M059J (cell line): ENCODE measurements at places on chromosomes 2 and 18. TPM values are rescaled to one million over a fixed set of nuclear protein-coding genes. Genes with fewer than 3 reads are reported as not detected.

GRCh38 chr2:54632733-54633692 is 90.4 kb upstream of the EML6 start:
- peak; percentile 69 for DNase-seq

- no peak for DNase-seq
Measured at GRCh38 chr2:197782126-197782525, 3.0 kb downstream of the BOLL start.

- DNase-seq = peak; percentile 68
Measured at GRCh38 chr18:68176901-68177300, 538.0 kb downstream of the TMX3 start.

DNA sequence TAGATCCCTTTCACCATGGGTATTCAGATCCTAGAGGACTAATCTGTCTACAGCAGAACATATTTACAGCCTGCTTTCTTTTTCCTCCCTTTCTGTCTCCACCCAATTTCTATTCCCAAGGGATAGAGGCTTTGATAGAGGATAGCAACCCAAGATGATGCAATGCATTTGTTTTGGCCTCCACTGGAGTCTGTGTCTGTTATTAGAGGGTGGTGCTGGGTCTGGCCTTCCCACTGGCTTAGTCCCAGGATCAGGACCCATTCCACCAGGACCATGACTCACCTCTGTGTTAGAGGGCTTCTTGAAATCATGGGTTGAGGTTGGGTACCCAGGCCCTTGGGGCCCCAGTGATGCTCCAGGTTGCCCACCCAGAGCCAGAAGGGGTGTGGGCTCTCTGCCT is 239.7 kb upstream of the TNP1 start:
- peak; percentile 35 for DNase-seq

GRCh38 chr18:57497372-57498294 is 62.5 kb downstream of the ONECUT2 start:
- peak; percentile 65 for DNase-seq

GRCh38 chr2:222866358-222866960 is 5.6 kb downstream of the ACSL3 start:
- DNase-seq = no peak

DNA sequence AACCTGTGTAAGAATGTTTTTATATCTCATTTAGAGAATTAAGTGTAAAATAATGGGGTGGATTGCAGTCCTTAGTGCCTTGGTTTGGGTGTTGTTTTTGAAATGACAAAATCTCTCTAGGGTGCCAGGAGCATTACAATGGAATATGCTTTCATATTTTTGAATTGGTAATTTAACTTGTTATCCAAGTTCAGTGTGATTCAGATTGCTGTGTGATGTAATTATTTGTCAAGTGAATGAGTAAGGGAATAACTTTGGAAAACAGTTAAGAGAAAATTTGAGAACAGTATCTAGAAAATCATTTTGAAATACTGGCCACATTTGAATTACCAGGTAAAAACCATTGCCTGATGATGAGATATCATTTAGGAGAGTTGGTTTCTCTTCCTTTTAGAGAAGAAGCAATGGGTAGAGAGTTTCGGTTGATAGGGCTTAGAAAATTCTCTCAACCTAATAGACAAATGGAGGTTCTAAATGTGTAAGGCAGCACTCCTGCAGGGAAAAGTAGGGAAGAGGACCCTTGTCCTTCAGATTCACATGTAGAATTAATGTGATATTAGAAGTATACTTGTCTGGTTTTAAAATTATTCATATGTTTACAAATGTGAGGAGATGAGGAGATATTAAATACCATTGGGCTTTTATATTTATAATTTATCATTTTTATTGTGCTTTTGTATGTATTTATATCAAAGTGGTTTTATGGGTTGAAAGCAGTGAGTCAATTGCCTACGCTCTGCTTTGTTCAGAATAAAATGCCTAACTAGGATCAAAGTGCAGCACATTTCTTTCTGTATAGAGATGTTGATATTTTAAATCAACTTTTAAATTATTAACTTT is 124.8 kb downstream of the PHLPP1 start:
- DNase-seq = no peak

SCG2 gene
- 14.0 and 18.0 TPM in 2 replicates for total RNA-seq

GRCh38 chr18:76471593-76471992 is 23.4 kb downstream of the ZNF516 start:
- no peak for DNase-seq

AGPS gene
- 32.2 and 46.7 TPM in 2 replicates for total RNA-seq

C1GALT1C1L gene
- 0.89 and 2.4 TPM in 2 replicates for total RNA-seq

DNA sequence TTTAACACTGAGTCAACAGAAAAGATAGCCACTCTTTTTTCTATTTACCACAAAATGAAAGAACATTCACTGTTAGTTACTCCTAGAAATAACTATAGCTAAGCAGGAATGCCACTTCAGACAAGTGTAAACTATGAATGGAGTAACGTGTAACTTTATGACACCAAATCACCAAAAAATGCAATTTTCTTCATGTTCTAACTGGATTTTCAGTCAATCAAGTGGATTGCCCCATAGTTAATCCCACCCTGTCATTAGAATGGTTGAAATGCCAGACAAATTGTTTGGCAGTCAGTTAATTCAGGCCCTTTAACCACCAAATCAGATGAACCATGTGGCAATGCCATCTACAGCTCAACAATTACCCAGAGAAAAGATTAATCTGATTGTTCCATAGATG is 9.9 kb downstream of the EPHA4 start:
- DNase-seq = no peak

MBP gene
- 4.7 and 9.9 TPM in 2 replicates for total RNA-seq

DNA sequence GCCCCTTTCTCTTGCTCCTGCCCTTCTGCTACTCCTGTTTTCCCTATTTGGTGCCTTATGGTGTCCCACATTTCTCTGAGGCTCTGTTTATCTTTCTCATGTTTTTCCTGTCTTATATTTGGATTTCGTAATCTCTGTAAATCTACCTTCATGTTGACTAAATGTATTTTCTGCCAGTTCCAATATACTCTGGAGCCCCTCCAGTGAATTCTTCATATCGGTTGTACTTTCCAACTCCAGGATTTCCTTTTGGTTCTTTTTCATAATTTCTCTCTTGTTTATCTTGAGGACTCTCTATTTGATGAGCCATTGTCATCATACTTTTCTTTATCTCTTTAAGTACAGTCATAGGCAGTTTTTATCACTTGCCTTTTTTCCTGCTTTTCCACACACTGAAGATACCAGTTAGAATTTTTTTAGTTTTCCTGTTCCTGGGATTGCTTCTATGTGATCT is 19.1 kb downstream of the SCLY start:
- DNase-seq = no peak

DNA sequence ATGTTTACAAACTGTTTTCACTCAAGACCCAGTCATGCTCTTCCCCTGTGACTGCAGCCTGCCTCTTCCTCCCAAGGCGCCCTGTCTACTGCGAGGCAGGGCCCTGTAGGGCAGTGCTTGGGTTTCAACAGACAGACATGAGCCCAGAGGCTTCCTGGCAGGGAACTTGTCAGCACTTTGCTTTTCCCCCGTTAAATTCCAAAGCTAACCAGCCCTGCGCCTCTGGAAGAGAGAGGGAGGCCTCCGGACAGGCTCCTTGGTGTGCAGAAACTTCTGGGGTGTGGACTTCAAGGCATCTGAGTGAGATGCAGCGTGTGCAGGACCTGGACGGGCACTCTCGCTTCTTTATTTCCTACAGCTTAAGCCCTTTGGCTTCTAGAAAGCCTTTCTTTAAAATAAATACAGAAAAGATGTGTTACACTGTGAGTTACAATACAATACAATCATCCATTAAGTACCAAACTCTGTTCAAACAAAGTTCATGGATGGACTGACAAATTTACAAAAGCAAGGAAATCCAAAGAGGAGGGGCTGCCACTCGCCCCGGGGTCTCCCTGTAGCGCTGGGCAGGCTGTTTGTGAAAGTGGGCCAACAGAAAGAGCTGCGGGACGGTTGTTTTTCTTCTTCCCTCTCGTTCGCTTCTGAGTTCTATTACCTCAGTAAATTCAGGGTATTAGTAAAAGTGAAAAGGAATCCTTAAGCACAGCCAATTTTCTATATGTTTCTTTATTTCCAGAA is 8.8 kb upstream of the ZNF516 start:
- no peak for DNase-seq

DYNAP gene
- not detected in 2 replicates for total RNA-seq

RAPGEF4 gene
- total RNA-seq = 0.47 and 1.4 TPM in 2 replicates

GRCh38 chr2:147872967-147873366 is 28.1 kb downstream of the ACVR2A start:
- DNase-seq = no peak

DNA sequence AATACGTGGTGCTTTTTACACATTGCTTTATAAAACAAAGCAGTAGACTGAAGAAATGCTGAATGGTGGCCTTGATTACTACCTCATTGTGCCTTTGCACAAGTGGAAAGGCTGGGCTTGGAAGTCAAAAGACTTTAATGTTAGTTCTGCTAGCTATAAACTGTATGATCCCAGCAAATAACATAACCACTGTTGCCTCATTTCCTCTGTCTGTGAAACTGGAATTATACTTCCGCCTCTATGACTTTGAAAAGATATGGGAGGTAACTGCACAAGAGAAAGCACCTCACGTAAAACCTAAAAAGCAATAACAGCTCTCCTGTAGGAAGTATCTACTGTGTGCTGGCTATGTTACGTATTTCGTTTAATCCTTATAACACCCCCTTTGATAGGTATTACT is 43.4 kb upstream of the DSC1 start:
- DNase-seq = no peak

DNA sequence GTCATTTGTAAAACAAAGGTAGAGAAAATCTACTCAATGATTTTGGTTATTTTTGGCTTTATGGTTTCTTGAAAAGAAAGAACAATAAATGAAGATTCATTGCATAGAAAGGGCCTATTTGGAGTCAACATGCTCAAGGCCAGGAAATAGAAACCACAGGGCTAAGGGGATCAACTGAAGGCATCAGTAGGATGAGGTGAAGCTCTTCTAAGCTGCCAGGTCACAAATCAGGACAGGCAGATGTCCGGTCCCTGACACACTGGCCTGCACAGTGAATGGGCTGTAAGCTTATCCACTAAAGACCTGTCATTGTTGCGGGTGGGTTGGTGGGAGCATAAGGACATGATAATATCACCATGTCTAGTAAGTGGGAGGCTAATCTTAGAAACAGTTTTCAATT is 31.6 kb upstream of the RNF138 start:
- no peak for DNase-seq

KIAA2012 gene
- not detected in 2 replicates for total RNA-seq

DNA sequence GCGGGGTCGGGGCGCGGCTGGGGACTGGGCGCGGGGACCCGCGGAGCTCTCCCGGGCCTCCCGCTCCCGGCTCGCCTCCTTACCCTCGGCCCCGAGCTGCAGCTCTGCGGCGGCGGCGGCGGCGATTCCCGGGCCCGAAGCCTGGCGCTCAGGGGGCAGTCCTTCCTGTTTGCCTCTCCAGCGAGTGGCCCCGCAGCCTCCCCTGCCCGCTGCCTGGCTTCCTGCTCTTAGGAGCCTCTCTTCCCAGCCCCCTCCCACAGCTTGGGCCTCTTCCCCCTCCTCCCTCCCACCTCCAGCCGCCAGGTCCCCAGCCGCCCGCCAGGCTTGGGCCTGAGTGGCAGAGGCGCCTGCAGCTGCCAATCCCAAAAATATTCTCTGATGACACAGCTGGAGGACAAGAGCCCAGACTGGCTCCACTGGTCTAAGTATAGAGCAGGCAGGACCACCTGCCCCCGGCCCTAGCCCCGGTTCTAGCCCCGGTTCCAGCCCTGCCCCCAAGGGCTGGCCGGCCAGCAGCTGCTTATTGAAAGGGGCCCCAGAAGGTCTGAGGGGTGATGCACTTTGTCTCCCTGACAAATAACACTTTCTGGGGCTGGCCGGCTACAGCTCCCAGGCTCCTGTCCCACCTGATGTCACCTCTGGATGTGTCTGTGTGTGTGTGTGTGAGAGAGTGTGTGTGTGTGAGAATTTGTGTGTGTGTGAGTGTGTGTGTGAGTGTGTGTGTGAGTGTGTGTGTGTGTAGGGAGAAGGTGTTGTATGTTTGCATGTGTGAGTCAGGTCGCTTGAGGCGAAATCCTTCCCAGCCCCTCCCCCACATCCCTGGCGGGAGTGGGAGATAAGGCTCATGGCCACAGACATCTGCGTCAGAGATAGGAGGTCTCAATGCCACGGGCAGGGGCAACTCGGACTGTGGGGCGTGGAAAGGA is at the start of gene OBSL1:
Gene OBSL1 (minus strand): TSS at position 229 of the 926 bp plus-strand sequence. CDS start 307 bp downstream, outside the sequence.
- peak; percentile 81 for DNase-seq

NDUFV2 gene
- 114 and 177 TPM in 2 replicates for total RNA-seq

GRCh38 chr2:13543550-13543949 is 826.8 kb downstream of the TRIB2 start:
- no peak for DNase-seq

DNA sequence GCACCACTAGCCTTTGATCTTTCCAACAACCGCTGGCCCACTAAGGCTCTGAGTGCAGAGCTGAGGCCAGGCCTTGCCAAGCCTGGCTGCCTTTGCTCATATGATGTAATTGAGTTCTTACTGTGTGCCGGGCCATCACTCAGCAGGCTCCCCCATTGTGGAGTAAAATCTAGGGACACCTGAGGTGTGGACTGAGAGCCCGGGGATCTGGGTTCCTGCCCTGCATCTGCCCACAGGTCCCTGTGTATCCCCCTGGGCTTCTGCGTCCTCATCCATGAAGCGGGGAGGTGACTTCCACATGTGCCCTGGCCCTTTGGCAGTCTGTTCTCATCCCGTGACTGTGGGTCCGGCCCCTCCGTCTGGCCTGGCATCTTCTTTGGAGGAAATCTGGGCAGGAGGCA is 33.8 kb downstream of the GREB1 start:
- no peak for DNase-seq

ERICH2 gene
- total RNA-seq = not detected in 2 replicates

DNA sequence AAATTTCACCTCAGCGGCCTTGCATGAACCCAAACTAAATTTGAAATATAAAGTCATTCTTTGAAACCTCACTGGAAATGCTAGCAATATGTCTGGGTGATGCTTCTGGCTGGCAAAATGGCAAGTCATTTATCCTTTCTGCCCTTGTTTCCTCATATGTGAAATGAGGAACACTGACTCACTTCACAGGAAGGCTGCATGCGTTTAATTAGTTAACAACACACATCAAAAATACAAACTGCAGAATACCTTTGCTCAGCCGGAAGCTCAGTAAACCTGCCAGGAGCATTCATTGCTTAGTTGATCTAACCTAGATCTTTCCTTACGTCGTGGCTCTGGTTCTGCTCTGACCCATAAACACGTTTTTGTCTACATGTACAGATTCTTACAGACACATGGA is 214.2 kb upstream of the ACVR2A start:
- no peak for DNase-seq

- DNase-seq = peak; percentile 43
Measured at GRCh38 chr2:216792222-216793021, 67.4 kb downstream of the TNP1 start.

DNA sequence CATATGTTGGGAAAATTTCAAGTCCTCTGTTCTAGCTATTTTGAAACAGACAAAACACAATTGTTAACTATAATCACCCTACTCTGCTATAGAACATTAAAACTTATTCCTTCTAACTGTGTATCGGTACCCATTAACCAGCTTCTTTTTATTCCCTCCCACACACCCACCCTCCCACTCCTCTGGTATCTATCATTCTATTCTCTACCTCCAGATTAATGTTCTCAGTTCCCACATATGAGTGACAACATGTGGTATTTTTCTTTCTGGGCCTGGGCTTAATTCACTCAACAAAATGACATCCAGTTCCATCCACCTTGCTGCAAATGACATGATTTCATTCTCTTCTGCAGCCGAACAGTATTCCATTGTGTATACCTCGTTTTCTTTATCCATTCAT is 43.3 kb downstream of the EXOC6B start:
- no peak for DNase-seq

REG3G gene
- total RNA-seq = not detected in 2 replicates

GRCh38 chr2:179886-180285 is 83.9 kb downstream of the SH3YL1 start:
- peak; percentile 33 for DNase-seq
